ENCODE measurements at places on chromosomes 7 and 10.

GRCh38 chr10:22345301-22346095 is at the start of gene SPAG6:
Gene SPAG6, plus strand, starts transcription at chr10:22345496. Its CDS starts 116 bp downstream, at chr10:22345612.
- DNase-seq = no peak

DNA sequence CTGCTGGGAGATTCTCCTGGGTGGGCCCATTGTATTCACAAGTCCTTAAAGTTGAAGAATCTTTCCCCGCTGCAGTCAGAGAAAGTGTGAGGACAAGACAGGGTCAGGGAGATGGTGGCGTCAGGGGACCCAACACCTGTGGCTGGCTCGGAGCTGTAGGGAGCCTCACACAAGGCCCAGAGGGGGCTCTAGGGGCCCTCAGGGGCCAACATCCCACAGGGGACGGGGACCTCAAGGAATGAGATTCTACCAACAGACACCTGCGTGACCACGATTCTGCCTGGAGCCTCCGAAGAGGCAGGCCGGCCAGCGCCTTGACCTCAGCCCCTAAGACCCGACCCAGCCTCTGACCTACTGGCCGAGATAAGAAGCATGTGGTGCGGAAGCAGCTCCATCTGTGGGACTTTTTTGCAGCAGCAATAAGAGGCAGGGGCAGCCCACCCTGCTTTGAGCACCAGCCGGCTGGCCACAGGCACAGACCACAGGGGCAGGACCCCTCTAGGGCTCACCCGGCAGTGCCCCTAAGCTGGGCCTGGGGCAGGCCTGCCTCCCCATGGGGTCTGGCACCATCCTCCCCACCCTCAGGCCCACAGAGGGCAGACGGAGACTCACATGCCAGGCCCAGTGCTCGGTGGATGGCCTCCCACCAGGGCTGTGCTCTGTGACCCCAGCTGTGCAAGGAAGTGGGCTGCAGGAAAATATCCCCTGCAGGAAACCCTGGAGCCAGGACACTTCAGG is 13.2 kb downstream of the RASGEF1A start:
- DNase-seq = no peak

DNA sequence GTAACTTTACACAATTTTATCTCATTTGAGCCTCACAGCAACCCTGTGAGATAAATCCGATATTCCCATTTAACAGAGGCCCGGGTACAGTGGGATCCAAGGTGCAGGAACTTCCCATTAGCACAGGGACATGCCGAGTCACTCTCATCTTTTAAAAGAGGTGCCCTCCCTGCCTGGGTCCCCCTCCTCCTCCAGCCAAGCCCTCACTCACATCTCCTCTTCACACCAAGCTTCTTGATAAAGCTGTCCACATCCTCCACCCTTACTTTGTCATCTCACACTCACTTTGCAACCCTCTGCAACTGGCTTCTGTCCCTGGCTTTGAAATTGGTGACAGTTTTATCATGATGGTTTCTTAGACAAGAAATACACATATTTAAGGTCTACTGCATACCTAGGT is 144.6 kb upstream of the RHEB start:
- DNase-seq = no peak

- DNase-seq = no peak
Observed at GRCh38 chr10:26481914-26482550, 43.9 kb downstream of the APBB1IP start.

- no peak for DNase-seq
Observed at GRCh38 chr10:36994886-36995285, 130.5 kb upstream of the ANKRD30A start.

DNA sequence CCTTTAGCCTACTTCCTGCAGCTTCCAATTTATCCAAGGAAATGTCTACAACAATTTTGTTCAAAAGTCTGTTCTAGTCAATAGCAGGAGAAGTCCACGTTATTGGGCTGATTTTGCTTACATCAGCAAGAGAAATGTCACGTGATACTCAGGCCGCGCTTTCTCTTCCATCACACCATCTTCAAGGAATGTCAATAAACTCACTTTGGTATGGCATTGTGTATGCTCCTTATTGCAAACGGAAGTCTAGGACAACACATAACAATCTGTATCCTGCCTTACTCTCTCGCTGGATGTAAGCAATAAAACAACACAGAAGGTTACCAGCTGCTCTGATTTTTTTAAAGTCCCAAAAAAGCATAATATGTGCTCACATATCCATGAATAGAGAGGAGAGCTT is 17.1 kb upstream of the STK17A start:
- no peak for DNase-seq

DNA sequence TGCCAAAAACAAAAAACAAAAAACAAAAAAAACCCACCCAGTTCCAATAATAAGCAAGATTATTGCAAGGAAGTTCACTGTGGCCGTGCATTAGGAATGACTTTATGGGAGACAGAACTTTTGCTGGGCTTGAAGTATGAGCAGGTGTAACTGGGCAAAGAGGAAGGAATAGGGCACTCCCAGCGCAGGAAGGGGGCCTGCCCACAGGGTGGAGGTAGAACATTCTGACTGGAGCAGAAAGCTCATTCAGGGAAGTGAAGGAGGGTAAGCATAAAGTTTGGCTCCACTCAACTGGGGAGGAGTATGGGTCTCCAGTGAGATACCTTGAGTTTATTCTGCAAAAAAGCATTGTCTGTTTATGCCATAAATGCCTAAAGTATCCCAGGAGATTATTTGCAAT is 42.1 kb upstream of the WIPF3 start:
- no peak for DNase-seq

GRCh38 chr7:151232917-151233701 is 826 bp downstream of the CHPF2 start:
- no peak for DNase-seq

GRCh38 chr7:39952374-39952773 is 2.3 kb downstream of the CDK13 start:
- no peak for DNase-seq

- no peak for DNase-seq
Observed at GRCh38 chr10:118990326-118990725, 39.2 kb upstream of the NANOS1 start.

- DNase-seq = no peak
Observed at GRCh38 chr10:59891936-59892335, 14.4 kb downstream of the CCDC6 start.

DNA sequence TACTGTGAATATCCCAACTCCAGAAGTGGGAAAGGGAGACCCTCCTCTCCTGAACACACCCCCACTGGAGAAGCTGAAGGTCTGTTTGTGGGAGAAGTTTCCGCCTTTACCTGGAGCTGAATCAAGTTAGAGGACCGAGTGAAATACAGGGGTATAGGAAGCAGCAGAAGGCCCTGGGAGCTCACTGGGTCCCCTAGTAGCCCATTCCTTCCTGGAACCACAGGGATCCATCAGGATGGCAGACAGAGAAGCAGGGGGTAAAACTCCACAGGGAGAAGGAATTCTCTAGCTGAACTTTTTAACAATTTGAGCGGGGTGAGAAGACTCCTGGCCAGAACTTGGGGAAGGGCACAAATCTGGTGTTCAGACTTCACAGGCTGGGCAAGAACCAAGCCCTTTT is 275.8 kb downstream of the GRID1 start:
- DNase-seq = no peak

- DNase-seq = no peak
Observed at GRCh38 chr7:15720849-15721471, 34.5 kb upstream of the MEOX2 start.

- no peak for DNase-seq
Observed at GRCh38 chr10:109504401-109504800, 418.9 kb downstream of the XPNPEP1 start.

DNA sequence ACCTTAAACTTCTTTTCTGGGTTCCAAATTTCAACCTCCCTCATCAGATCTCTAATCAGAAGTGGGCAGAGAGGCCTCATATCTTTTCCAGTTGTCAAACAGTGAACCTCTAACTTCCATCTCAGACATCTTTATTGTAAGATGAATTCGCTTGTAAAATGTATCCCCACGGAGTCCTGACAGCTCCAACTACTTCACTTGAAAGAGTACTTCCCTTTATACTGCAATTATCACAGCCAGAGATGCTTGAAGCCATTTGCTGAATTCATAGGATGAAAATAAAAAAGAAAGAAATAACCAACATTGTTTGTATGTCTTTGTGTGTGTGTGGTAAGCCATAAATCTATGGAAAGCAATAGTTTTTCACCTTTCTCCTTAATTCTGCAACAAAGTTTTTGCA is 175.2 kb downstream of the GRM3 start:
- DNase-seq = no peak

DNA sequence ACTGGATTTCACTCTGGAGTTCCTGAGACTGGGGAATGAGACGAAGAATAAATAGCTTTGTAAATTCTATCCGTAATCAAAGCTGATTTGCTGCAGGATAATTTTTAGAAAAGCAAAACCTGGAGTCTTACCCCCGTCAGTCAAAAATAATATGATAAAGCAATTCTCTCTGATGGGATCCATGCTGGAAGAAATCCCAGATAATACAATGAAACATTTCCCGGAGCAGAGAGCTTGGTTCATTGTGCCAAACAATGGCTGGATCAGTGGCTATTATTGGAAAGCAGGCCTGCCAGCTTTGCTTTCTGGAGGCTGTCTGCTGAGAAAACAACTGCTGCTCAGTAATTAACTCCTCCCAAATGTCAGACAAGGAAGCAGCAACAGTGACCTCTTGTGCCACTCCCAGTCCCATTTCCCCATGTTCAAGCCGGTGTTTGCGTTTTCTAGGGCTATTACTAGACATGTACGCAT is 609.4 kb upstream of the PCDH15 start:
- DNase-seq = no peak

- DNase-seq = no peak
Observed at GRCh38 chr7:29154076-29154475, 7.7 kb upstream of the CPVL start.

DNA sequence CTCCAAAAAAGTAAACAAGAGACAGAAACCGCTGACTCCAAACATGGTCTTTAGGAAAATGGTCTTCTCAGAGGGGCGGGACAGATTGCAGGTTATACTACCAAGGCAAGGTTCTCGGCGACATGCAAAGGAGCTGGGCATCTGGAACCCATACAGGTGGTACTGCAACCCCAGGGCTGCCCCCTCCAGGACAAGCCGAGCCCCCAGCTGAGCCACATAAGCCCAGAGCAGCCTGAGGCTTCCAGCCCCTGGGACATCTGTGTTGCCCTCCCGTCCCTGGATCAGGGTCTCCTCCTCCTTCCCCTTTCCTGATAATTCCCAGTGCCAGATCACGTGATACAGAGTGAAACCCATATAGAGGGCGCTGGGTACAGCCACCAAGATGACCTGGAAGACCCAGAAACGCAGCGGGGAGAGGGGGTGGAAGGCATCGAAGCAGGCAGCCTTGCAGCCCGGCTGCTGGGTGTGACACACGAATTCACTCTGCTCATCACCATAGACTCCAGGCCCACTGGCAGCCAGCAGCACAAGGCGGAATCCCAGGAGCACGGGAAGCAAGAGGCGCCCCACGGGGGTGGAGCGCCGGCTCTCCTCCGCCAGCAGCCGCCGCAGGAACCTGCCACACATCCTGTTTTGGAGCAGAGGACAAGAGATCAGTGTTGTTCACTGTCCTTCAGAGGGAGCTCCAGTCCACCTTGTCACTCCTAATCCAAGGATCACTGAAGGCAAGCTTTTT is at the start of gene GJC3:
GJC3 (minus strand) TSS at position 627 of the 736 bp plus-strand sequence; CDS start at position 627, 0 bp downstream.
- no peak for DNase-seq

GRCh38 chr7:36283181-36283580 is 106.5 kb upstream of the ANLN start:
- DNase-seq = no peak

- no peak for DNase-seq
Observed at GRCh38 chr10:104197364-104197763, 34.8 kb downstream of the CFAP43 start.

GRCh38 chr10:47269294-47269693 is 30.7 kb upstream of the GDF10 start:
- DNase-seq = no peak

- no peak for DNase-seq
Observed at GRCh38 chr10:44065788-44066526, 318.9 kb downstream of the CXCL12 start.

DNA sequence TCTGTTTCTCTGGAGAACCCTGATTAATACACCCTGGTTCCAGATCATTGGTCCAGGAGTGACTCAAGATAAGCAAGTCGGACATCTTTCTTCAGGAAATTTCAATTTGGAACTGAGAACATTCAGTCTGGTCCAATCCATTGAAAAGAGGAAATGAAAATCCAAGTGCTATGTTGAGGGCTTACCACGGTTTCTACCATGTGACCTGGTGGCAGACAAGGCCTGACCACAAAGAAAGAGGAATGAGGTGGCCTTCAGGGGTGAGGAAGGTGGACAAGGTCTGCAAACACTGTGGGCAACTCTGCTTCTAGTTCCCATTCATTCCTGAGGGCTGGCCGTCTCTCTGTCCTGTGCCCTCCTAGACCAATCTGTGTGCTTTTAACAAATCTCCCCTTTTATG is 149.2 kb upstream of the GHITM start:
- no peak for DNase-seq

- DNase-seq = no peak
Observed at GRCh38 chr7:32936689-32937088, 20.6 kb upstream of the FKBP9 start.

DNA sequence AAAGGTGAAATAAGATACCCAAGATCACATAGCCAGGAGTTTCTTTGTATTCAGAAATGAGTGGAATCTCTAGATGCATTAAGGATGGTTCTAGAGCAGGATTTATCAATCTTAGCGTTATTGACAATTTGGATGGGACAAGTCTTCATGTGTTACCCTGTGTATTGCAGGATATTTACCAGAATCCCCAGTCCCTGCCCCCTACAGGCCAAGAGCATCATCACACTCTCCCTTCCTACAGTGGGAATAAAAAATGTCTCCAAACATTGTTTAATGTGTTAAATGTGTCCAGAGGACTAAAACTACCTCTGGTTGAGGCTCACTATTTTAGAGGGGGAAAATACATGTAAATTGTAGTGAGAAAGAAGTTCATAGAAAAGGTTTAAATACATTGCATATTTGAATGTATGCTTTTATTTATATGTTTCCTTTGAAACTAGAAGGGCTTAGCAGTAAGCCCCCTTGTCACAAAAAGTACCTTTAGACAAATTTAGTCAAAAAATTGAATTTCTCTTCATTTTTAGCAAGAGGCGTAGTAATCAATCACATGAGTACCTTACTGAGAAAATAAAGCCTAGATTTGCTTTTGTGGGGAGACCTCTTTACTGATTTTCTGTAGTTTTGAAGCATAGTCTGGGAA is 141.2 kb downstream of the MLLT10 start:
- DNase-seq = no peak

GRCh38 chr7:85820702-85821443 is 634.0 kb upstream of the SEMA3D start:
- DNase-seq = no peak

DNA sequence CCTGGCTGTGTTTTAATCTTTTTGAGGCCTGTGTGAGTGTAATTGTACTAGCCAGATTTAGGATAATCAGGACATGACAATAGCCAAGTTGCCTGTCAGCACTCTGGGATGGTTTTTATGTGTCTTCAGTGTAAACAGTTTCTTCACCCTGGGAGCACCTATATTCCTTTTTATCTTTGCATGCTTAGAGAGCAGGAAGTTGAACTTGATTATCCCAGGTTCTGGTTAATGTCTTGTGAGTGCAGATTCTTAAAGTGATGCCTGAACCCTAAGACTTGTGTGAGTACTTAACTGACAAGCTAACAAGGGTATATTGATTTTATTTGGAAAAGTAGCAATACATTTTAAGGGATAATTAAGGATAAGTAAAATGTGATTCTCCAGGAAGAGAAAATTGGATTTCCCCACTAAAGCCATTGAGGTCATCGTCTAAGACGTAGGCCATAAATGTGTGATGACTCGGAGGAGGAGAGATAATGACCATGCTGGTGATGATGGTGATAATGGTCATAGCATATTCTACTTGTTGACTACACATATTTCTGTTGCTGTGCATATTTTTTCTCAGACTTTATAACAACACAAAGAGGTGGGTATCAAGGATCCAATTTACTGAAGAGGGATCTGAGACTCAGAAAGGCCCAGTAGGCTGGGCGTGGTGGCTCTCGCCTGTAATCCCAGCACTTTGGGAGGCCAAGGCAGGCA is 234.7 kb downstream of the CAMK1D start:
- no peak for DNase-seq
